Colonic mucosa (tissue), 4 donors: ENCODE measurements at places on chromosomes 3 and 15. TPM values are rescaled to one million over a fixed set of nuclear protein-coding genes. Genes with fewer than 3 reads are reported as not detected.

SLC15A2 gene
- 1.4 TPM for total RNA-seq

CAV3 gene
- not detected for total RNA-seq

KLHL40 gene
- not detected for total RNA-seq

IQCF5 gene
- total RNA-seq, result not detected

ATP10A gene
- 1.0 TPM for total RNA-seq

MORC1 gene
- not detected for total RNA-seq

NSUN3 gene
- 18.8 TPM for total RNA-seq

GRCh38 chr3:191263365-191263764 lies 64.3 kb downstream of the OSTN start:
- no peak for DNase-seq

- no peak for DNase-seq
These were observed 7.5 kb upstream of the STRA6 start for GRCh38 chr15:74209997-74210671.

- DNase-seq, result peak; percentile 6
These were observed 201.2 kb downstream of the RPLP1 start for GRCh38 chr15:69653846-69654245.

GRCh38 chr3:5442106-5442785 lies 254.7 kb downstream of the EDEM1 start:
- DNase-seq, result no peak

- no peak for DNase-seq
These were observed 143.4 kb downstream of the GREM1 start for GRCh38 chr15:32861174-32861573.

GRCh38 chr15:77487469-77487842 lies 66.8 kb downstream of the HMG20A start:
- no peak for DNase-seq

DNA sequence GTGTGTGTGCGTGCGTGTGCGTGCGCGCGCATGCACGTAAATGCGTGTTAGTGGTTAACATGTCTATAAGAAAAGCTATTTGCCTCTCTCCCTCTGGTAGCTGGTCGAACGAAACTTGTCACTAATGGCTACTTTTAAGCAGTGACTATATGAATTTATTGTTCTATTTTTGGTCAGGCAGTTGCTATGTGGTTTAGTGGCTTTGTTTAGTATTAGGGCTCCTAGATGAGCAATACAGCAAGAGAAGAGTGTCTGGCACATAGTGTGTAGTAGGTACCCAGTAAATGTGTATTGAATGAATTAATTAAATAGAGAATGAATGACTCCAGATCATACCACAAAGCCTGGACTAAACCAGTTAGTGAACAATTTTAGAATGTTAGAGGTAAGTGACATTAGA lies 171.6 kb downstream of the PPM1L start:
- DNase-seq, result no peak

- DNase-seq, result no peak
These were observed 144.8 kb downstream of the ARPP21 start for GRCh38 chr3:35784169-35784568.

DNA sequence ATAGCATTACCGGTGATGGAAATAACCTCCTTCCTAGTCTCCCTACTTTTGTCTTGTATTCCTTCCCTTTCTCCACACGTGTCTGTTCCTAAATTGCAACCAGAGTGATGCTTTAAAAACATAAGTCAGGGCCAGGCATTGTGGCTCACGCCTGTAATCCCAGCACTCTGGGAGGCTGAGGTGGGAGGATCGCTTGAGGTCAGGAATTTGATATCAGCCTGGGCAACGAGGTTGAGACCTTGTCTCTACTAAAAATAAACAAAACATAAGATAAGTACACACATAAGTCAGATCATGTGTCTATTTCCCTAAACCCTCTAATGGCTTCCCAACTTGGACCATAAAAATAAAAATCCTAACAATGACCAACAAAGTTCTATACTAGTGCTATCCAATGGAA lies 18.4 kb downstream of the ARMC8 start:
- no peak for DNase-seq

DNA sequence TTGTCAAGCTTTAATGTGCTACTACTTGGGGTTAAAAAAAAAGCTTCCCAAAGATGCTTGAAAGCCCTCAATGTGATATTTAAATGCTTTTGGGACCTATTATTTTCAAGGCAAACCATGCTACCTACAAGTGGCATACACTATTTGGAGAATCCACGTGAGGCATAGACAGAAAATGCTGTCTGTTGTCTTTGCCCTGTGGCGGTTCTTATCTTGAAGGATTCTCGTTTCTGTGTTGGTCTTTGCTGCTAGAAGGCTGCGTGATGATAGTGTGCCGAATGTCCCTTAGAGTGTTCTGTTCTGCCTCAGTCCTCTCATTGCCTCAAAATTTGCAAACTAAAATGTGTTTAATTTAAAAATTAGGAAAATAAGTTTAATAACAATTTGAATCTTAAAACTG lies 356.2 kb upstream of the RARB start:
- no peak for DNase-seq

DNA sequence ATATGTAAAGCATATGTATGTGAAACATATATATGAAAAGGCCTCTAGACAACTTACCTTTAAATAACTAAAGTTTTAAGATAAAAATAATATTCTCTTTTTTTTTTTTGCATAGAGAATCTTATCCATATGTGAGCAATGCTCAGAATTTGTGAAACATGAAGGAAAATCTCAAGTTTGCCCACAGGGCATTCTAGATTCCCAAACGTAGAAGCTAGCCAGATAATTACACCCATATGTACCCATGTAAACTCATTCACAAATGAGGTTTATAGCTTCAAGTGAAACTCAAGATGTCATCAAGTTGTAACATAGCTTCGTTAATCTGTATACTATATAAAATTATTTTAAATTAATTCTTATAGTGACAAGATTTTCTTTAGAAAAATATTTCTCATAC lies 537.3 kb upstream of the NR2F2 start:
- DNase-seq, result no peak

DNA sequence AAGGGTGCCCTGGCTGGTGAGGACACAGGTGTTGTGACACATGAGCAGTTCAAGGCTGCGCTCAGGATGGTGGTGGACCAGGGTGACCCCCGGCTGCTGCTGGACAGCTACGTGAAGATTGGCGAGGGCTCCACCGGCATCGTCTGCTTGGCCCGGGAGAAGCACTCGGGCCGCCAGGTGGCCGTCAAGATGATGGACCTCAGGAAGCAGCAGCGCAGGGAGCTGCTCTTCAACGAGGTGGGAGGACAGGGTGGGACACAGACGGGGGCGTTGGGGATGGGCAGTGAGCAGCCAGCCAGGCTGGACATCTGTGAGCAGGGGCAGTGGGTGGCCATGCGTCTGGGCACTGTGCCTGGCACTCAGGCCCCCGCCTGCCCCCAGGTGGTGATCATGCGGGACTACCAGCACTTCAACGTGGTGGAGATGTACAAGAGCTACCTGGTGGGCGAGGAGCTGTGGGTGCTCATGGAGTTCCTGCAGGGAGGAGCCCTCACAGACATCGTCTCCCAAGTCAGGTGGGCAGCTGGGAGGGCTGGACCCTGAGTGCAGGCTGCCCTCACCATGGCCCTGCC lies 10.3 kb downstream of the ANKRD63 start:
- DNase-seq, result no peak
